ENCODE measurements at places on chromosomes 2 and 18.

DNA sequence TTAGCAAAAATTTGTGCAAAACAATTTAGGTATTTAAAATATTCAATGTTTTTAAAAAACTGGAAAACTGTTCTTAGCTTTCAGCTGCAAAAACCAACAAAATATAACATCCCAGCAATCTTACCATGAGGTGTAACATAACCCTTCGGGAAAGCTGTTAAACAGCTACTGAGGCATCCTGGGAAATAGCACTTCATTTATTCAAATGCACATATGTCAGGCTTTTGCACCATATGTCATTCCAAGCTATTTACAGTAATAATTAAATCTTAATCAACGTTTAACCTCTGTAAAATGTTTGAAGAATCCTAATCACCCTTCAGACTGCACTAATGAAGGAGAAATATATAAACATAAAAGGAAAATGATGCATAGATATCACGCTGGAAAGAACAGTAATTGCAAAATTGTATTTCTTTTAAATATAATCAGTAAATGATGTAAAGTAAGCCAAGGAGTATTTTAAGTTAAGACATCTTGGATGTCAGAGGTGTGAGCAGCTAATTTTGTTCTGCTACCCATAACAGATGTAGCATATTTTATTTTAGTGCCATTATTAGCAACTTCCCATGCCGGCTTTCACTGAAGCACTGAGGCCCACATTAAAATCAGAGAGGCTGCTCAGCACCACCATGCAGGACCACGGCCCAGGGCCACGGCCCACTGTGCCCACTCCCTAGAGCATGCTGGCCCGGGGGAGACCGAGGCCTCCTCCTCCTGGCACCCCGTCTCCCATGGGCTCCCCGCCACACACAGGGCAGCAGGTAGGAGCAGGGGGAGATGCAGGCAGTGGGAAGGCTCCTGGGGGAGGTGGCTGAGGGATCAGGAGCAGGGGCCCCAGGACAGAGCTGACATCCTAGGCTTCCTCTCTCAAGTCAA, 30.9 kb downstream of the EMX1 start:
- DNase-seq: no peak

- DNase-seq: no peak
These were observed 164.2 kb downstream of the NAPG start for GRCh38 chr18:10690035-10690329.

GRCh38 chr2:15963977-15964670, 23.8 kb downstream of the MYCN start:
- DNase-seq: no peak

DNA sequence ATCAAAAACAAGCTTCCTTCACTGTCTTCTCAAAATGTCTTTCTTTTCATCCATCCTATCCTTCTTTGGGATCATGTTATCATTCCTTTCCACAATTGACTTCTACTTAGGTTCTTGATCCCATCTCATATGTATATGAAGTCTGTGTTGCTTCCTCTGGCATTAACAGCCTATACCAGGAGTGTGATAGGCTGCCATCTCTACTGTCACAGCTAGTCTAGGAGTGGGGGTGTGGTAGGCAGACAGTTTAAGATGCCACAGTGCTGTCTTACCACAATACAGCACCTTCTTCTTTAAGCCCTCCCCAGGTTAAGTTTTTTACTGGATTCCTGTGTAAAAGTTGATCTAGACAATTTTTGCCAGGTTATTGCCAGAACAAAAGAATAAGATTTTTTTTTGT, 3.7 kb upstream of the HTR2B start:
- no peak for DNase-seq

DNA sequence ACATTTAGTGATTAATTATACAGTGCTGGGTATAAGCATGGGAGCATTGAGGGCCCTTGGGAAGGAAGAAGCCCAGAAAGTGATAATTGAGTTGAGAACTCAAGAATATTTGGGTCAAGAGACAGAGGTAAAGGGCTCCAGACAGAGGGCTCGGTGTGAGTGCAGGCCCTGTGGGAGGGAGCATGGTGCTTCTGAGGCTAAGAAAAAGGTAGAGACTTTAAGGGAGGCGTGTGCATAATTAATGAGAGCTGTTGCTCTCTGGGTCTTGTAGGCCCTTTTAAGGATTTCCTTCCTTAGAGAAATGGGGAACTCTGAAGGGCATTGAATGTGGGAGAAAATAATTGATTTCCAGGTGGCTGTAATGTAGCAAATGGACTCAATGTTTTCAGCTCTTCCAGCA, 735.0 kb upstream of the POU3F3 start:
- DNase-seq: no peak

DNA sequence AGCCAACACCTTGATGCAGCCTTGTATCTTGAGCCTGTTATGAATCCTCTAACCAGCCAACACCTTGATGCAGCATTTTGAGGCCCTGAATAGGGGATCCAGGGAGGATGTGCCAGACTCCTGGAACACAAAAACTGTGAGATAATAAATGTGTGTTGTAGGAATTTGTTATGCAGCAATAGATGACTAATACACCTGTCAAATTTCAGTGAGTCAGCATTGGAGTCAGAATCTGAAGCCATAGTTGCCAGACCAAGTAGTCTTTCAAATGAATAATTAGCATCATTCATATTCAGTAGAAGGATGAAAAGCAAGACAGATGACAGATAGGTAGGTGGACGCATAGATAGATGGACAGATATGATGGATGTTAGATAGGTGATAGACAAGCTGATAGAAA, 942.5 kb upstream of the SLC39A10 start:
- no peak for DNase-seq

GRCh38 chr2:122639711-122640110, 884.3 kb downstream of the TSN start:
- no peak for DNase-seq

DNA sequence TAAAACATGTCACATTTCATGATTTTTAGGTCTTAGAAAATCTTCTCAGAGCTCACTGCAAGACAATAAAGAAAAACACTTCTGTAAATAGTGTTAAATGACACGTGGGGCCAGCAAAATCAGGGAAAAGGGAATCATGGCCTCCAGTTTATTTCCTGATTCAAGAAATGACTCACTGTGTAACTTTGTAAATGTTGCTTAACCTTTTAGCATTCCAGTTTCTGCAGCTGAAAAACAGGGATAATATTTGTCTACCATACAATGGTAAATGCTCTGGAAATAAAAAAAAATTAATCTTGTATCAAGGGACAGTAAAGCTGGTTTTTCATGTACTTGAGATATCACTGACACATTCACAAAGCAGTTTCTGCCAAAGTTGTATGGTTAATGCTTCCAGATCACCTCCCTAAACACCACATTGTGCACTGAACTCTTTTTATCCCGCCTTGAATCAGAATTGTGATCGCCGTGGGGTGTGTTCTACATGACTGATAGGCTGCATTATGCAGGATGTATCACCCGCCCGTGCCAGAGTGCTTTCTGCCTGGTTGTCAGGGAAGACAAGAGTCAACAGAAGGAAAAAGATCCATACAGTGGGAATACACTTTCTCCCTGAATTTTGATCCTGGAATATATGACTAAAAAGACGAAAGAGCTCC, 238.8 kb downstream of the IKZF2 start:
- DNase-seq: no peak

- DNase-seq: no peak
These were observed 40.8 kb upstream of the FRZB start for GRCh38 chr2:182907081-182907830.

DNA sequence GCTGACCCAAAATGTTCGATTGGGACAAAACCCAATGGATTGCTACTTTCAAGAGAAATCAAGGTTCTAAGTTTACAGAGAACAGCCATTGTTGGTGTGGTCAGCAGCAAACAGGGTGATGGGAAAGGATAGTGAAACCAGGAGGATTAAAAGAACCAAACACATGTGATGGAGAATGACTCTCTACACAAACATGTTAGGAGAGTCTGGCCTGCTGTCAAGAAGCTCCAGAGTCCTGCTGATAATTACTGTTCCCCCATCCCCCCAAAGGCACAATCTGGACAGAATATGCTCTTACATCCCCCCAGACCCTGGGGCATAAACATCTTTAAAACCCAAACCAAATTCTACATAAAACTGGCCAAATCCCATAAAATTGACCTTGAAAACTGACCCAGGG, 32.0 kb upstream of the ACYP2 start:
- no peak for DNase-seq

DNA sequence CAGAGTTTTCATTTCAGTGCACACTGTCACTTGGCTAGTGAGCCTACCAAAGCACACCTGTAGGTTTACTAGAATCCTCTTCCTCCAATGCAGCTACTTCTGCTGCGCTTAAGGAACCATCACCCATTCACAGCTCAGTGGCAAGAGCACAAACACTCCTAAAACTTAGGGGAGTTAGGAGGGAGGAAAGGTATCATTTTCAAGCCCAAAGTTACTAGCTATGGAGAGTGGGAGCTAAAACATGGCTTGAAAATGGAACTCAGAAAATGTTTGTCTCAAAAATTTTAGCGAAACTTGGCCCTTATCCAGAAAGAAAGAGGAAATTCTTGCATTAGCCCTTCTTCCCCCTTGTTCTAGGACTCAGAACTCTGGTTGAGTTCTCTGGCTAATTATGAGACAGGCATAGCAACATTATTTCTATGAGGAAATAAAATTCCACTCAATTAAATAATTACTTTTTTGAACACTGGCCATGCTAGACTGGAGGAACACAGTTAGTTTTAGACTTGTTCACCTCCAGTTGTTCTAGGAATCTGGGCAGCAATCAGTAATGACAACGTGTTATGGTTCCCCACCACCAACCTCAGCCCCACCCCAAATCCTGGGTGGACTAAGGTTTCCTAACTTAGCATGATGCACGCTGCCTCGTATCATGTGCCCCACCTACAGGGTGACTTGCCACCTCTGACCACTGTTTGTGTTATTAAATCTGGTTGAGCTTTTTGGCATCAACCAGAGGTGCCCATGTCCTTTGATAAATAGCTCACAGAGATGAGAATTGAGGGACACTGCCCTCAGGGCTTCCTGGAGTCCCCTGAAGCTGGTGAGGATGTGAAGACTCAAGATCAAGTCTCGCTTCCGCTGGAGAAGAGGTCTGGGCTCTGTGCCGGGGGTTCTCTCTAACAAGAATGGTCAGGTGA, 32.8 kb downstream of the LPIN2 start:
- peak; percentile 35 for DNase-seq

- peak; percentile 56 for DNase-seq
These were observed 319.9 kb upstream of the HS6ST1 start for GRCh38 chr2:128638341-128639119.

- no peak for DNase-seq
These were observed 111.3 kb downstream of the GALNT1 start for GRCh38 chr18:35692866-35693265.

DNA sequence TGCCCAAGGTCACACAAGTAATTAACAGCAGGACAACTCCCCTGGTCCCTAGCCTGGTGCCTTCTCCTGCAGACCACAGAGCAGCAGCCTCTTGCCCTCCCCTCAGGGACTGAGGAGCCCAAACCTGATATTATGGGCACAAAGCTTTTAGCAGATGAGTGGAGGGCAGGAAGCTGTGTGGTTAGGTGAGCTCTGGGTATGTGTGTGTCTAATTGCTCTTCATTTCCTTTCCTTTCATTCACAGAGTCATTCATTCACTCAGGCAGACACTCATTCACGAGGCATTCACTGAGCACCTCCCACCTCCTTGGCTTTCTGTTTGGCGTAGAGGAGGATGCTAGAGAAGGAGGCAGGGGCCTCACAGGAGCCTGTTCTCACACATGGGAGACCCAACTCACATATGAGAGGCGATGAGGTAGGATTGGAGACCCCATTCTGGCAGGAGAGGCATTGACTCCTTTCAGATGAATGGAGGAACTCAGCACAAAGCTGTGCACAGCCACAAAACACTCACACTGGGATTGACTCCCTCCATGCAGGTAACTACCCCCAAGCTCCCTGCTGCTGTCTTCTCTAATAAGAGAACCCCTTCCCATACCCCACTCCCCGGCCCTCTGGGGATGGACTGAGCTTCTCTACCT, 306.8 kb upstream of the SKOR2 start:
- no peak for DNase-seq

GRCh38 chr2:20210462-20210861, 14.5 kb downstream of the SDC1 start:
- DNase-seq: no peak

DNA sequence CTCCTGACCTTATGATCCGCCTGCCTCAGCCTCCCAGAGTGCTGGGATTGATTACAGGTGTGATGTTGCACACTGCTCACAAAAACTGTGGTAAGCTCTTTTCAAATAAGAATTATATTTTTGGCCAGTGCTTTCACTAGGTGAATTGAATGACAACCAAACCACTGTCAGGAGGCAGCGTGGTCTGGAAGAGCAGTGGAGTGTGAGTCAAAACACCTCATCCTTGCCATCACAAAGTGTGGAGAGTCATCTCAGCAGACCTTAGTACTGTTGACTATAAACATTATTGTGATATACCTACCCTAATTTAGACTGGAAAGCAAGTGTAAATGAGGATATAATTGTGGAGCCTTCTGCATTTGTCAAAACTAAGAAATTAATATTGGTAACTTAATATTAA, 61.3 kb downstream of the UBE2E3 start:
- DNase-seq: no peak

DNA sequence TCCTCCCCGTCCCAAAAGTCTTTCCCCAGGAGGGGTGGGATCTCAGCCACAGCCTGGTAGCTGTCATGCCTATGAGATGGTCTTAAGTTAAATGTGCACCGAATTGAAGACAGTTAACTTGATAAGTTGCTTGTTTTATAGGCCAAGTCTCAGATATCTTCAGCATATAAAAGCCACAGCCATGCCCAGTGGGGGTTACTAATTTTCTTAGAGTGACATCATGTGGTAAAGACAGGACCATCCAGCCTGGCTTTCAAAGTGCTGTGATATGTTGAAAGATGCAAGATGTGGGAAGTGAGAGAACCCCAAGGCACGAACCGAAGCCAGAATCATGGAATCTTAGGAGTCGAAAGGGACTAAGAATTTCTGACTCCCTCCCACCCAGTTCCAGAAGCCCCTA, 42.1 kb upstream of the FAM124B start:
- no peak for DNase-seq

GRCh38 chr18:9068346-9068745, 34.2 kb upstream of the NDUFV2 start:
- no peak for DNase-seq

DNA sequence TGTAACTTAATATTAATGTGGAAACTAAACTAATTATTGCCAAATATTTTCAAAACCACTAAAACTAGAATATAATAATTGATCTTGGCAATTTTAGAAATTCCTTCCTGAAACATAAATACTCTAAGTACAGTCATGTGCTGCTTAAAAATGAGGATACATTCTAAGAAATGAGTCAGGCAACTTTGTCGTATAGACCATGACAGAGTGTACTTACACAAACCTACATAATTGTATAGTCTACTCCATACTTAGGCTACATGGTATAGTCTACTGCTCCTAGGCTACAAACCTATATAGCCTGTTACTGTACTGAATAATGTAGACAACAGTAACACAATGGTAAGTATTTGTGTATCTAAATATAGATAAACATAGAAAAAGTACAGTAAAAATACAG, 27.6 kb downstream of the FEZ2 start:
- DNase-seq: no peak

DNA sequence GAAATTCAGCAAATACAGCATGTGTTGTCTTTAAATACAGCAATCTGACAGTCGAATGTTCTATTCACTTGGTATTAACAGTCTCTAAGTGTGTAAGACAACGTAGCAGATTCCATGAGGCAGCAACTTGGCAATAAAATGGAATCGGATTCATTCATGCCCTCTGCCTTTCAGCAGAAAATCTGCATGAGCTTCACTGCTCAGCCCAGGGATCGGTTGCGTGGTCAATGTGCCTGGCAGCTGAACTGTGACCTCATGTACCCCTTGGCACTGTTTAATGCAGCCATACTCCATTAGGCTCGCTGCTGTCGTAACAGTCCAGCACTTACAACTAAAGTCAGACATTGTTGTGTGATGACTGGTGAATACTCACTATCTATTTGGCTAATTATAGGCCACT, 17.7 kb upstream of the RGPD4 start:
- DNase-seq: no peak

Data from NB4 (cell line).